ENCODE measurements at places on chromosomes 12 and 14.

DNA sequence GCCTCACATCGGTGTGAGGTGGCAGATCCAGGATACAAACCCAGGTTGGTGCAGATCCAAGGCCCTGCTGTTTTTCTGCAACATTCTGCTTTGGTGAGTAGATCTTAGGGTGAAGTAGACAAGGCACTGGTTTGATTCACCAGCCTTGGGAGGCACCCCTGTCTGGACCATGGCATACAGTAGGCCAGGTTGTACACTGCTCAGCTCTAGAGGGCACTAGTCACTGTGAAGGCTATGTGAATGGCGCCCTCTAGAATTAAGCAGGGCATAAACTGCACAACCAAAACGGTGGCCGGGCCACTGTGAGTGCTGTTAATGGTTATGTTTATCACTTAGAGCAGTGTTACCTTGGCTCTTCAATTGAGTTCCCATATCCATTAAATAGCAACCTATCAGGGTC is 280.6 kb upstream of the PWP1 start:
- no peaks in the 10 kb centered on the region for H3K36me3 ChIP-seq
- no peak overlapping the region for H3K27ac ChIP-seq

DNA sequence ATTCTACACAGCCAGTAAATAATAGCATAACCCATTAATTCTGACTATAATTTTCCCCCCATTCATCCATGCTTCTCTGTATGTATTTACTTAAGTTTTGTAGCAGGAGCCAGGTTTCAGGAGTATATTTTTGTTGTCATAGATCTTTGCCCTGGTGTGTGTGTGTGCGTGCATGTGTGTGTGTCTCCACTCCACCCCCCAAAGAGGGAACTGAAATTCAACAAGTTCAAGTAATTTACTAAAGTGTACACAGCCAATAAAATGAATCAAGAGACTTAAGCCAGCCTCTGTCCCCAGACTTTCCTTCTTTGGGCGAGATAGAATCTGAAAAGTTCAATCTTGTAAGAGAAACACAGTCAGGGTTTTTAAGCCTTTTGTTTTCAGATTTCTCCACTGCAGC is 792.0 kb downstream of the MED13L start:
- no peak for DNase-seq
- H3K4me3 ChIP-seq = no peak overlapping the region
- no peaks in the 10 kb centered on the region for H3K27me3 ChIP-seq
- no peaks in the 10 kb centered on the region for H3K36me3 ChIP-seq
- H3K27ac ChIP-seq = no peak overlapping the region
- H3K4me1 ChIP-seq = 0 out of 2 replicates have a peak, but pooled peaks cover 3% of the 10 kb centered on the region

- no peak for DNase-seq
- no peaks in the 10 kb centered on the region for H3K27me3 ChIP-seq
- H3K4me1 ChIP-seq = no peaks in the 10 kb centered on the region
Measured at GRCh38 chr12:124381456-124382296, 86.8 kb downstream of the RFLNA start.

DNA sequence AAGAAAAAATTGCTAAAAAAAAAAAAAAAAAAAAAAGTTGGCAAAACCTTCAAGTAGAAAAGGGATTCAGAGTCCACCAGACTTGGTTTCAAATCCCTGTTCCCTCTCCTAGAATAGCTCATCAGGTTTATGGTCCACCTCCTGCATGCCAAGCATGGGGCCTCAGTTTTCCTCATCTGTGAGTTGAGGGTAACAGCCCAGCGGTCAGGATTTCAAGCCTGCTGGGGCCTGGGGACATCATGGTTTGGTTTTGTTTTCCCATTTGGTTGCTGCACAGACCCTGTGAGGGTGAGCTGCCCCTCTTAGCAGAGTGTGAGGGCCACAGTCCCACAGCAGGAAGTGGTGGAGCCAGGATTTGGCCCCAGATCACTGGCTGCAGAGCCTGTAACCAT is 12.5 kb downstream of the FAM222A start:
- no peaks in the 10 kb centered on the region for H3K36me3 ChIP-seq
- H3K27ac ChIP-seq = no peak overlapping the region
- no peak for DNase-seq
- no peaks in the 10 kb centered on the region for H3K27me3 ChIP-seq
- no peaks in the 10 kb centered on the region for H3K4me1 ChIP-seq

DNA sequence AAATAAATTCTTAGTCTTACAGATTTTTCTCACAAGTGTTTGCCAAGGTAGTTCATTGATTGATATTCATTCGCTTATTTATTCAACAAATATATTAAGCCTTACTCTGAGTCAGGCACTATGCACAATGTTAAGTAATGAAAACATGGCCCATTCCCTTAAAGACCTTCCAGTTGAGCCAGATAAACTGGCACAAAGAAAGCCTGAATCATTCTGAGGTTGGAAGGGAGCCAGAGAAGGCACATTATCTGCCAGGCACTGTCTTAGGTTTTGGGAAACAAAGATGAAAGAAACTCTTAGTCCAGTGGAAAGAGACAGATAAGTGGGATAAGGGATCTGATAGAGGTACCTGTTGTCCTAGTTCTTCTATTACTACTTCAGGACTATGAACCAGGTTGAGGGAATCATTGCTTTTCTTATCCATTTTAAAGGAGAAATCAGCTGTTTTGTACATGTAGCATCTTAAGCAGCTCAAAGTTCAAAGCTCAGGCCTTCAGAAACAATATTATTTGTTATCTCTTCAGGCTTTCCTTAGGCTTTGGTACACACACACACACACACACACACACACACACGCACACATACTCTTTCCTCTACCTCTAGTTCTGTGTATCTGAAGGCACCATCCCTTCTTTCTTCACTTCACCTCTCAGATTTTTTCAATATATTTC is 27.0 kb downstream of the PDE6H start:
- 0 out of 2 replicates have a peak, but pooled peaks cover under 1% of the 10 kb centered on the region for H3K4me1 ChIP-seq
- H3K27me3 ChIP-seq = no peaks in the 10 kb centered on the region
- H3K36me3 ChIP-seq = no peaks in the 10 kb centered on the region
- DNase-seq = no peak
- no peak overlapping the region for H3K27ac ChIP-seq

DNA sequence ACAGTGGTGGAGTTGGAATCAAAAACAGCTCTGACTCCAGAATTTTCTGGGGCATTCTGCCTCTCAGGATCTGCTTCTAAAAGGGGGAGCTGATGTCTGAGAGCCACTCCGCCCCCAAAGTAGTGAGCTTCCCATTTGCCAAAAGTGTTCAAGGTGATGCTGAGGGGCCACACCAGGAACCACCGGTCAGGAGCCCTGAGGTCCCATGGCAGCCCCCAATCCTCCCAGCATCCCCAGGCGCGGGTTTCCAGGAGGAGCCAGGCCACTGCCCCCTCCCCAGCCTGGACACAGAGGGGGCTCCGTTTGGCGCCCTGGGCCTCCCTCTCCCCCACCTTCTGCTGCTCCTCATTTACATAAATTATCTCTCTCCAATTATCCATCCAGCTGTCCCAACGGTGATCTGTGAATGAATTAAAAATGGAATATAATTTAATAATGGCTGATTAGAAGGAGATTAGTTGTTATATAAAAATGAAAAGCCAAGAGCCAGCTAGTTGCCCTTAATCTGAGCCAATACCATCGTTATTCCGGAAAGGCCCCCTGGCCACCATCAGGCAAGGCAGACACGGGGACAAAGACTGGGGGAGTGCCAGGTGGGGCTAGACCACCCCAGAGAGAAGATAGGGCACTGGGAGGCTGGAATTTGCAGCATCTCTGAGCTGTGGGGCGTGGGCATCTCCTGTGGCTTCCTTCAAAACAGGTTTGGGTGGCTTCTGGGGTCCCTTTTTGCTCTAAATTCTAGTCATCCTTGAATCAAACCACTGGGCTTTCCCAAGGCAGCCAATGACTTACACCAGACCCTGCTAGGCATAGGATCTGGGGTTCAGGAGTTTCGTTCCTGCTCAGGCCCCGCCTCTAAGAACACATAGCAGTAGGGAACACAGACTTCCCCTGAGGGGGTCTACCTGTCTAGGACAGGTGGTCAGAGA is 19.7 kb upstream of the VSX2 start:
- H3K4me1 ChIP-seq = no peaks in the 10 kb centered on the region
- H3K27ac ChIP-seq = no peak overlapping the region
- H3K4me3 ChIP-seq = no peak overlapping the region
- H3K27me3 ChIP-seq = no peaks in the 10 kb centered on the region
- no peak for DNase-seq
